ENCODE measurements at places on chromosomes 3 and 15.

- DNase-seq = no peak
Observed at GRCh38 chr3:48949376-48949717, 30.7 kb downstream of the ARIH2 start.

DNA sequence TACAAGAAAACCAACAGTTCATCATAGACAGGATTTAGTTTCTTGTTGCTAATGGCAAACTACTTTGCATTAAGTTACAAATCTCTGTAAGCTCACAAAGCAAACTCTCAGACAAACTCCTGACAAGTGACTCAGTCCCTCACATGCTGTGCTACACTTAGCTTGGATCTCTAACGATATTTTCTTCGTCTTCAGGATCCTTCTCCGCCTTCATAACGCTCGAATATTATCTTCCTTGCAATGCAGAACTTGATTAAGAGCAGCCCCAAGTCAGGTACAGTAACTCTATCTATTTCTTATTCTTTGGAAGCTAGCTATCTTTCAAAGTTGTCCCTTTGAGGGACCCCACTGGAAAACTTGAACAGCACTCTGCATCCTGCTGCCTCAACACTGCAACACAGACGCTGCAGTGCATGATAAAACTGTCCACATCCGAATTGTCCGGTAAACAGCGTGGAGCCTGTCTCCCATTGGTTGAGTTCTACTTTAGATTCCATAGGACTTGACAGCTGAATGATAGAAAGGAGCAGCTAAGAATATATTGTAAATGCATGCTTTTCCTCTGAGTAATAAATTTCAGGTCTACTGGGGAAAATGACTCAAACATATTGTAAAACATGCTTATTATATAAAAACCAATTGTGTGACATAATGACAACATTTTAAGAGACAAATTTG is 61.3 kb downstream of the UACA start:
- peak; percentile 54 for DNase-seq

- peak; percentile 50 for DNase-seq
Observed at GRCh38 chr3:197791113-197791891, at the start of gene LRCH3. Gene LRCH3, plus strand, starts transcription at chr3:197791254. Its CDS starts 25 bp downstream, at chr3:197791279.

GRCh38 chr15:65094294-65094995 is 17.9 kb downstream of the KBTBD13 start:
- DNase-seq = no peak

- DNase-seq = no peak
Observed at GRCh38 chr3:132265488-132265887, 51.7 kb upstream of the ACP3 start.

GRCh38 chr3:85193565-85193964 is 234.8 kb downstream of the CADM2 start:
- DNase-seq = no peak

- no peak for DNase-seq
Observed at GRCh38 chr15:51842265-51842664, 12.8 kb downstream of the TMOD3 start.

DNA sequence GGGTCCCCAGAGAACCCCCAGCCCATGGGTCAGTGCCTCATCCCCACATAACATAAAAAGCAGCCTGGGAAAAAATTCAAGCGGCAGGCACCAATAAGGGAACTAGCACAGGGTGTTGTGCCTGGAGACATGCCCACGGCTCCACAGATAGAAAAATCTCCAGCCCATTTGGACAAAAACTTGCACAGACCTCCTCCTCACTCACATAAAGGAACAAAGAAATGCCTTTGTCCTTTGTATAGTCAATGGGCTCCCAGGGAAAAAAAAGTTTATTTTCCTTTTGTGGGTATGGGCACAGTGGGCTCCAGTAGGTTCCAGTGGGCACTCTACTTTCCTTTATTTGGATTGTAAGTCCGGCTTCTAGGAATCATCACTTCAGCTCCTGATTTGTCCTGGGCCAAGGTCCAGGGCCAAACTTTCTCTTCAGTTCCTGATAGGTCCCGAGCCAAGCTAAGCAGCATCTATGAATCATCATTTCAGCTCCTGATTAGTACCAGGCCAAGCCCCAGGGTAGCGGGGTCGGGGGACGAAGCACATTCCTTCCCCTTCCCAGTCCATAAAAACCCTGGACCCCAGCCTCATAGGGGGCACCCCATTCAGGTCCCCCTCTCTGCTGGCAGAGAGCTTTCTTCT is 1.6 kb upstream of the DNAH12 start:
- DNase-seq = no peak

GRCh38 chr15:99105514-99106341 is 848 bp downstream of the SYNM start:
- no peak for DNase-seq

DNA sequence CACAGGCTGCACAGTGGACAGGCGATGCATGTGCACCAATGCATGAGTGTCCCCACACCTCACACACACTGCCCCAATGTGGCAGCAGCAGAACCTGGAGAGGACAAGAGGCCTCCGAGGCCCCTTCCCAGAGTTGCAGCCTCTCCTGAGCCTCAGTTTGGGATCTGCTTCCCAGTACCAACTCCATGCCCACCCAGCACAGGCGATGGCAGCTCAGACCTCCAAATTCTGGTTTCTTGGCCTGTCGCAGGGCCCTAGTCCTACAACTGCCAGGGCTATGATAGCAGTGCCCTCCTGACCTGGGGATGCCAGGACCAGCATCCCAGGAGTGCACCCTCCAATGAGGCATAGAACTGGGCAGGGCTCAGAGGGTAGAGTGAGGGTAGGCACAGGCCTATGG is 19.9 kb downstream of the ADAMTS7 start:
- no peak for DNase-seq

GRCh38 chr15:26287381-26287780 is 424.3 kb upstream of the ATP10A start:
- DNase-seq = no peak

DNA sequence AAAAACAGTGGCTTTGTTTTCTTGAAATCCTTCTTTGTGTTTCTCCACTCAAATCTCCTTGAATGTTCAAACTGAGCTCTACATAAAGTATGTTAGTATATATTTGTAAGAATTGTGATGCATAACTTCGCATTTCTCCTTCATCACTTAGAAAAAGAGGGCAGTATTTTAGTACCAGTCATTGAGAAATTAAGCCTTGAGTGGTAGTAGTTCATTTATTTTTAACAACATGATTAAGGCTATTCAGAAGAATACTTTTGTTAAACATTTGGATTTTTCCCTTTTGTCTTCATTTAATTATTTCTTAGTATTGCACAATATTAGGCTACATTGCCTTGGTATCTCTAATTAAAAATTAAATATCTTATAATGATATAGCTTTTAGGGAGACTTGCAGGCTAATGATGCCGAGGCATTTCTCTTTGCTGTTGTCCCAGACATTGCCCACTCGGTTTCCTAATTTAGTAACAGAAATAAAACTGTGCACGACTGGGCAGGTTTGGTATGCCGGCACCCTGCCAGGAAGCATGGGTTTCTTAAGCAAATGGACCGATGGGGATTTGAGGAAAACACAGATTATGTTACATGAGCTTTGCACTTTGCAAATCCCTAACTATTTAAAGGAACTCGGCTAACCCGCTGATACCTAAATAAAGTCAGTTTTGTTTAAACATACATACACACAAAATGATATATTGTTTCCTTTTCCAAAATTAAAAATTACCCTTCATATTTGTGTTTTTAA is 54.7 kb downstream of the LRRC28 start:
- peak; percentile 59 for DNase-seq

- DNase-seq = peak; percentile 24
Observed at GRCh38 chr3:23710555-23710954, 95.2 kb upstream of the UBE2E1 start.

- no peak for DNase-seq
Observed at GRCh38 chr3:120425572-120426250, 25.1 kb downstream of the FSTL1 start.

DNA sequence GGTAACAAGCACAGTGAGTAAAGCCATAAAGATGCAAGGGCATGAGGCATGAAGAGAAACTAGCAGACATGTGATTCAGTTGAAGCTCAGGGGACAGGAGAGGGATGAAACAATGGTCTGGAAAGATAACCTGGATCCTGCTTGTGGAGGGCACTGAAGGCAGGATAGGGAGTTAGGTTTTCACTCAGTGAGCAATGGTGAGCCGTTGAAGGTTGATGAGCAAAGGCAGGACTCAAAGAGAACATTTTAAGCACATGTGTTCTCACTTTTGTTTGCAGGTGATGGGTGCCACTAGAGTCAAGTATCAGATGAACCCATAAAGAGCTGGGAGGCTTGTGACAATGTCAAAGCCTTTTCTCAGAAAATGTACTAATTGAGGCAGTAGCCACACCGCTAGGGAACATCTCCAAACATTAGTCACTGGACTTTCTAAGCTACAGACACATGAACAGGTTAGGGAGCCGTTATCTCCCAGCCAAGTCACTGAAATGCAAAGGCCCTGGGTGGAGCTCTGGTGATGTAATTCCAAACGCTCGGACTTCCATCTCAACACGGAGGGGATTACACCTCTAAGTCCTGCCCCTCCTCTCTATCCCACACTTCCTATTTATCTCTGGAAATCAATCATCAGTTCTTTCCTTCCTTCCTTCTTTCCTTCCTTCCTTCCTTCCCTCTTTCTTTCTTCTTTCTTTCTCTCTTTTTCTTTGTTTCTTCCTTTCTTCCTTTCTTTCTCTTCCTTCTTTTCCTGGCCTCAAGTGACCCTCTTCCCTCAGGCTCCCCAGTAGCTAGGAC is 22.7 kb downstream of the KLHL6 start:
- DNase-seq = no peak

- DNase-seq = no peak
Observed at GRCh38 chr3:73874606-73875369, 250.0 kb upstream of the PDZRN3 start.

- DNase-seq = no peak
Observed at GRCh38 chr3:45991341-45991740, 4.3 kb downstream of the FYCO1 start.

GRCh38 chr3:134941820-134942219 is 146.8 kb downstream of the EPHB1 start:
- DNase-seq = no peak

GRCh38 chr15:56736881-56737707 is 3.8 kb upstream of the ZNF280D start:
- DNase-seq = no peak

DNA sequence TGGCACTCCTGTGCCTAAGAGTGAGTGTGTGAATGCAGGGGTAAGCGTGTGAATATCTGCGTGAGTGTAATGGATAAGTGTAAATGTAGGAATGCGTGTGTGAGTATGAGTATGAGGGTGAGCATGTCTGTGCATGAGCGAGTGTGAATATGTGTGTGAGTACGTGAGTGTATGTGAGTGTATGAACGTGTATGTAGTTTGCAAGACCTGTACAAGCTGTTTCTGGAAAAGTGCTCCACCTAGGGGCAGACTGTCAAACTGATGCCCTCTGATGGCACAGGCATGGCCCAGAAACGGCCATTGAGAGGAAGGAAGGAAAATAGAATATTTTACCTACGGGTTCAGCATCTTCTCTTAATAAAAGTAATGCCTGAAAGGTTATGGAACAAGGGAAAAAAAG is 24.4 kb upstream of the FRMD4B start:
- DNase-seq = peak; percentile 15

GRCh38 chr3:156680243-156680914 is 6.0 kb downstream of the TIPARP start:
- no peak for DNase-seq

DNA sequence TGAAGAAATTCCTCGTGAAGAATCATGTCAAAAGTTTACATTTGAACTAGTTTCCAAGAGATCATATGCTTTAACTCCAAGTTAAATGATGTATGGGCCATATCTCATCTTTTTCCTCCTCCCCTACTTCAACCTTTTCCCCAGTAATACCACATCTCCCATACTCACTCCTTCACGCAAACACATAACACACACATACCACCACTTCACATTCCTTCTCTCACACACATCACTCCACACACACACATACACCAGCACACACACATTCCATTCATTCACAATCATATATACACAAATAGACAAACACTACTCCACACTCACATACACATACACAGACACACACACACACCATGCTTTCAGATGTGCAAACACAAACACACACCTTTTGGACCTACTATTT is 769.0 kb upstream of the NR2F2 start:
- no peak for DNase-seq
